ENCODE measurements at places on chromosomes 5 and 9.

- no peak for DNase-seq
Measured at GRCh38 chr9:81671880-81672280, 17.5 kb downstream of the TLE1 start.

DNA sequence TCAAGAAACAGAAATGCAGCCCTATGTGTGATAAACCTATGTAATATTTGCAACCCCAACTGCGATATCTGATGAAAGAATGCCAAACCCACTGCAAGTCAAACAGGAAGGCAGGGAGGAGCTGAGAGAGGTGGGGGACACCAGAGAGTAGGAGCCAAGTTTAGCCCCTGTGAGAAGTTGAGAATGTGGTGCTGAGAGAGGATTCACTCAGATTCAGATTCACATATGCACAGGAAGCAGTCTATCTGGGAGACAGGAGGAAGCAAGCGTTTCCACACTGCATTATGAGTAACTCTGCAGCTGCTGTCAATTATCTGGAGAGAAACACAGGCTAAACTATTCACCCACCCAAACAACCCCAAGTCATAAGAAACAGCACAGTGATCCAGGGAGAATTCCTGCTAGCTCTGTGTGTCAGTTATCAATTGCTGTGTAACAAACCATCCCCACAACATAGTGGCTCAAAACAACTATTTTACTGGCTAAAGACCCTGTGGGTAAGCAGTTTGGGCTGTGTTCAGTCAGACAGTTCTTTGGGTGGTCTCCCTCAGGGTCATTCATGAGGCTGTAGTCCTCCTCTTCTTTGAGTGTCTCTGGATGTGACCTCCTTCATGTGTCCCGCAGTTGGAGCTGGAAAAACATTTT is 161.9 kb upstream of the RAI14 start:
- DNase-seq: peak; percentile 42

DNA sequence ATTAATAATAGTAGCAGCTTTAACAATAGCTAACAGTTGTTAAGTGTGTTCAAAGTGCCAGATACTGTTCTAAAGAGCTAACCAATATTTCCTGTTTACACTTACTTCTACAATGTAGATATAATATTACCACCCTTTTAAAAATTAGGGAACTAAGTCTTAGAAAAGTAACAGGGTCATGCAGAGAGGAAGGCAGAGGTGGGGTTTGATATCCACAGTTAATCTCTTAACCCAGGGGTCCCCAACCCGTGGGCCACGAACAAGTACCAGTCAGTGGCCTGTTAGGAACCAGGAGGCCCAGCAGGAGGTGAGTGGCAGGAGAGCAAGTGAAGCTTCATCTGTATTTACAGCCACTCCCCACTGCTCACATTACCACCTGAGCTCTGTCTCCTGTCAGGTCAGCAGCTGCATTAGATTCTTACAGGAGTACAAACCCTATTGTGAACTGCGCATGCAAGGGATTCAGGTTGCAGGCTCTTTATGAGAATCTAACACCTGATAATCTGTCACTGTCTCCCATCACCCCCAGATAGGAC is 89.1 kb downstream of the ACTL7B start:
- no peak for DNase-seq

DNA sequence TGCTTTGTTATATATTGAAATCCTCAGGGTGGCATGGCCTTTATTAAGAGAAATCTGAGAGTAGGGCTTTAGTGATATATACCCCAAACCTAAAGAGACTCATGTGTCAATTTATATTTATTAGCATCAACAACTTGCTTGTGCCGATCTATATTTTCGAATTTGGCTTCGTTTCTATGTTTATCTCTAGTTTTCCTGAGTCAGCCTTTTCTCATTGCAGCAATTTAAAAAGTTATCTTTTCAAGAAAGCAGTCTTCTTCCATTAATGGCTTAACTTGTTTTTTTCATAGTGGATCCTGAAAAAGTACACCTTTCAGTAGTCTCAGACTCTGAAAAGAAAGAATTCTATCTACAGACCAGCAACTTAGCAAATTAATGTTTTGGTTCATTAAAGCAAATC is 99.9 kb upstream of the KCNN2 start:
- DNase-seq: no peak

- DNase-seq: no peak
Measured at GRCh38 chr9:71741926-71742648, 26.2 kb downstream of the CEMIP2 start.

GRCh38 chr9:81591791-81592190 is 97.6 kb downstream of the TLE1 start:
- DNase-seq: no peak

GRCh38 chr5:140367256-140368013 is 7.4 kb downstream of the SLC4A9 start:
- no peak for DNase-seq

DNA sequence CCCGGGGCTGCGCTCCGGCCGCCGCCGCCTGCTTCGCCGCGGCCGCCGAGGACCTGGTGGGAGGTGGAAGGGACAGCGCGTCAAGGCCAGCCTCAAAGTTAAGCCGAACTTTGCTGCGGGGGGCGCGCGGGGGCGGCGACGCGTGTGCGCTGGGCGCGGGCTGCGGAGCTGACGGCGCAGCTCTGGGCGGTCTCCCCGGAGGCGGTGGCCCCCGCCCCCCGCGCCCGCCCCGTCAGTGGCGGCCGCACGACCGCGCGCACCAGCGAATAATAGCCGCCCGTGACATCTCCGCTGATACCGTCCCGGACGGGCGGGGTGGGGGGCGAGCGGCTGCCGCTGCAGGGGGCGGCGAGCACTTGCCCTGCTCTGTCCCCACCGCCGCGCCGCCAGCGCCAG is 579 bp upstream of the FAM78A start:
- DNase-seq: peak; percentile 88

Data from osteoblast (primary cell).